ENCODE measurements at places on chromosomes 2 and 18.

DNA sequence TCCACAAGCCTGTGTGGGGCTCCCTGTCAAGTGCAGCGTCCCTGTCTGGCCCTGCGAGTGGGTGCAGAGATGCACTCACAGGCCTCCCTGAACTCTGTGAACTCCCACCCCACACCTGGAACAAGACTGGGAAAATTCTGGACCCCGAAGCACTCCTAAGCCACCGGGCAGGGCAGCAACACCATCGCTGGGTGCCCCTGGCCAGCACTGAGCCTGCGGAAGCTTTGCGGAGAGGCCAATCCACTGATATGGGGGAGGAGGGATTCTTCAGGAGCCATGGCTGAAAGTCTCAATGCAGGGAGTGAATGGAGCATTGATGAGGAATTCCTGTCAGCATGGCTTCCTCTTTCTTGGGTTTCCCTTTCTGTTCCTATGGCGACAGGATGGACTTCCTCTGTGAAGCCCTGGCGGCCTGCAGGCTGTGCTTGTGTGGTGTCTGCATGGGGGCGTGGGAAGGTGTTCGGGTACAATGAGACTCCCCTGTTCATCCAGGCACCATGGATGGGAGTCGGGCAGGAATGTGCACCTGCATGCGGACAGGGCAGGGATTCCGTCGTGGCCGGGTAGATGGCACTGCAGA is 15.1 kb downstream of the TRIB2 start:
- no peak for DNase-seq

DNA sequence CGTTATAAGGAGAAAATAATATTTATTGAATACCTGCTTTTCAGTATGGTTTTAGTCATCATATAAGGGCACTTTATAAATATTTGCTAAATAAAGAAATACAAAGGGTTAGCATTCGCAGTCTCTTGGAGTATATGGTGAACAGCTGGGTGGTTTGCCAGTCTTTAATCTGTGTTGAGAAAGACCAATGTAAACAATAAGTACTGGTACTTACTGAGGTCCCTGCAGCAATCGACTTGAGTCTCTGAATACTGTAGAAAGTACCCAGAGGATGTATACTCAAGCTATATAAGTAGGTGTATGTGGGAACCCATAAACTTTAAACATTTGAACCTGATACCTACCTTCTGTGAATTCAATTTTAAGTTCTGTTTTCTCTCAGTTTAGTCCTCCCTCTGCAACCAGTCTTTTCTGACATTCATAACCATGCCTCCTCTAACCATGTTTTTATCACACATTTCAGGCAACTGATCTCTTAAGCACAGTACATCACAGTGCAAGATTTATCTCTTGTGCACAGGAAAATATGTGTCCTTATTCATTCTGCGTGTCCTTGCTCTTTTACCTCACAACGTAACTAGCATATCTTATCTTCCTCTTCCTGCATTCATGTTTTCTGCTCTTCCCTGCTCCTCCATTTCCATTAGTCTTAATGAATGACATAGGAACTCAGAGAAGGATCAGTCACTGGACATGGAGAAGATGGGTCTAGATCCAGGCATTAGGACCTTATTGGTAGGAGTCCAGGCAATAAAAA is 21.7 kb downstream of the C18orf63 start:
- DNase-seq: no peak

- DNase-seq: peak; percentile 59
Observed at GRCh38 chr2:240966906-240967680, 31.3 kb upstream of the SNED1 start.

DNA sequence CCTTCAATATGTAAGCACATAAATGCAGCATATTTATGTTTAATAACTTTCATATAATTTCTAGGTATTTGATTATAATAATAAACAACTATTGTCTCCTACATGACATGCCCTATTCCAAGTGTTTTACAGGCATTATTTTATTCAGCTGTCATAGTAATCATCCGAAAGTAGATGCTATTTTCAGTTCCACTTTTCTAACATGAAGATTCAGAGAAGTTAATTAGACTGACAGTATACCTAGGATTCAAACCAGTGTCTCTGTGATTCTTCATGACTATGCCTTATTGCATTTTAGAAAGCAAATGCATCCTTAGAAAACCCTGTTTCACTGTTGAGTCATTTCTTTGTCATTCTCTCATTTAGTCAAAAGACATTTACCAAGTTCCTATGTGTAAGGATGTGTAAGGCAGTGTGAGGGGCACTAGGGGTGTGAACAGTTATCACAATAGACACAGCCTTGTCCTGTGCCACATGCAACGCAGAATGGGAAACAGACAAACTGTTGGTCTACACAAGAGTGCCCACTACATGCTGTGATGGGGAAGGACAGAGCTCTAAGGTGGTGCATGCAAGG is 79.8 kb downstream of the DTNA start:
- DNase-seq: no peak

All from sigmoid colon (tissue), 7 donors.